ENCODE measurements at places on chromosomes 5 and 9. TPM values are rescaled to one million over a fixed set of nuclear protein-coding genes. Genes with fewer than 3 reads are reported as not detected.

Gene TLX3
- total RNA-seq = not detected

Gene TNFSF15
- under 0.01 TPM for total RNA-seq

Gene MEIKIN
- total RNA-seq = not detected

Gene BHMT2
- 0.27 TPM for total RNA-seq

Gene TRMT10B
- total RNA-seq = 3.2 TPM

Gene POMT1
- 36.9 TPM for total RNA-seq

Gene ENTPD2
- total RNA-seq = not detected

Gene NFIB
- 1.1 TPM for total RNA-seq

Gene SHROOM1
- 0.54 TPM for total RNA-seq

Gene ADGRD2
- total RNA-seq = under 0.01 TPM

Gene TLR4
- total RNA-seq = 2.2 TPM

Gene ESM1
- total RNA-seq = under 0.01 TPM

Gene IFNA7
- total RNA-seq = not detected

Gene NIM1K
- 0.27 TPM for total RNA-seq

Gene MED7
- 6.2 TPM for total RNA-seq

Gene LPAR1
- 0.27 TPM for total RNA-seq

Gene DNAH5
- 0.27 TPM for total RNA-seq

Gene TEX48
- total RNA-seq = not detected

Gene FOXI1
- not detected for total RNA-seq

Gene C8G
- 0.81 TPM for total RNA-seq

Gene ELAVL2
- total RNA-seq = not detected

Gene TAS2R1
- not detected for total RNA-seq

Gene ARHGEF37
- 0.27 TPM for total RNA-seq

Gene SLC1A3
- 1.3 TPM for total RNA-seq

Data from hematopoietic multipotent progenitor cell (in vitro differentiated cells).